Anterior cingulate cortex (tissue), 58 donors: ENCODE measurements at places on chromosomes 2 and 18.

- DNase-seq: no peak
These were observed 383.2 kb upstream of the UBE2E3 start for GRCh38 chr2:180597179-180597578.

DNA sequence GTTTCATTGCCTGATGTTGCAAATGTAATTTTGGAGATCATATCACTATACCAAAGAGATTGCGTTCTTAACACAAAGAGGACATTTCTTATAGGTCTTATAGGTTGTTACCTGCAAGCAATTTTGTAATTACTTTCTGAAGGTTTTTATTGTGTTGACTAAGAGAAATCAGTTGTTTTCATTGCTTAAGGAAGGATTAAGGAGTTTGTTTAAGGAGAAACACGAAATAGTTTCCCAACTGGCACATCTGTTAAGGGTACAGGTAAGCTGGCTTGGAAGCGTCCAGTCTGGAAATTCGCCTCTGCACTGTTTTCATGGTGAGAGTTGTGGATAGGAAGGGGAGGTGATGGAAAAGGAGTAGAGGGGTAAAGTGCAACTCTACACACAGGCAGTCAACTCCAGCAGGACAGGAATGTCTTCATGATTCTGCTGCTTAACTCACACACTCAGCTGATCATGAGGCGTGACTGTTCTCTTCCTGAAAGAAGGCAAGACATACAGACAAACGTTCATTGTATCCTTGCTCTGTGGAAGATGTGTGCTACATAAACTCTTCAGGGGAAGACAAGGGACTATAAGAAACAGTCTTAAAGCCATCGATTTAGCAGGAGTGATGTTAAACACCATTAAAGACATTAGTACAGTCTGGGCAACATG lies 61.4 kb upstream of the ACSL3 start:
- DNase-seq: no peak

DNA sequence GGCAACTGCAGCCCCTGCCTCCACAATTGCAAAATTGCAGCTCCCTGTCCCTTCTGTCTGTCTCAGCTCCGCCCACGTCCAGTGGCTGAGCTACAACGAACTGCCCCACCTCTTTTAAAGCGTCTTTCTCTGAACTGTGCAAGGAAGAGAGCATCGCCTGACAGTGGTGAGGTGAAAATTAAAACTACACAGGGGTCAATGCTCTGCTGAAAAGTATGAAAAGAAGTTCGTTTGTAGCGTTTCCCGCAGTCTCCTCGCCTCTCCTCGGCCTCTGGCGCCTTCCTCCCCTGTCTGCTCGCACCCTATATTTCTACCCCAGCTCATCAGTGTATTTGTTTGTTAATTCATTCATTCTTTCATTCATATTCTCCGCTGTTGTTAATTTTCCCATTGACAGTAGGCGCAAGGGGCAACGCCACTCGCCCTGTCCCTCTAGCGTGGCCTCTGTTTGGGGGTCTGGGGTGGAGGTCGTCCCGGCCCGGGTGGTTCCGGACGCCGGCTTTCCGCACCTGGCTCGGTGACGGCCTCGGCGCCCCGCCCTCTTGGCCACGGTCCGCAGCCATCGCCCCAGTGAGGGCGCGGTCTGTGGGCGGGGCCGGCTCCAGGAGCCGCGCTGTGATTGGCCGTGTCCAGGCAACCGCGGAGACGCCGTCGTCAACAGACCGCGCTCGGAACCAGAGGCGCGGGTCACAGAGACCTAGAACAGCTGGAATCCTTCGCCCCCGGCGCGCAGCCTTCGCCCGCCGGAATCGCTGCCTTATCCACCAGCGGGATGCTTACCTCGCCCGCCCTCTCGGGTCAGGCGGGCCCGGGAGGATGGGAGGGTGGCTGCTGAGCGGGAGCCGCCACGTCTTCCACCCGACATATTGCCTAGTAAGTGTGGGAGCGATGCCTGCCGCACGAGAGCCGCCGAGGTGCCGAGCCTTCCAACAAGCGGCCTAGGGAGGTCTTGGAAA lies at the start of gene VWA3B:
Gene VWA3B (plus strand): TSS at position 677 of the 956 bp plus-strand sequence. CDS start 5,926 bp downstream, outside the sequence.
- DNase-seq: peak; percentile 24

DNA sequence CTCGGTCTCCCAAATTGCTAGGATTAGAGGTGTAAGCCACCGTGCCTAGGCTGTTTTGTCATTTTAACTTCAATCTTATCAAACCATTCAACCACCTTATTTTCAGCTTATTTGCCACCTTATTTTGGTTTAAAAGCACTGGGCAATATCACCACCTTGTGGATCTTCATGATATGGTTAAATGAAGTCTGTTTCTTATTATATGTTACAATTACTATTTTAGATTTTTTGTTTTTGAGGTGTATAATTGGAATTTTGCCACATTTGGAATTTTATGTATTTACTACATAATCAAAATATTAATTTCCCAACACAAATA lies 43.8 kb upstream of the SCN9A start:
- DNase-seq: no peak

GRCh38 chr18:57542126-57542525 lies 44.4 kb downstream of the FECH start:
- DNase-seq: no peak

DNA sequence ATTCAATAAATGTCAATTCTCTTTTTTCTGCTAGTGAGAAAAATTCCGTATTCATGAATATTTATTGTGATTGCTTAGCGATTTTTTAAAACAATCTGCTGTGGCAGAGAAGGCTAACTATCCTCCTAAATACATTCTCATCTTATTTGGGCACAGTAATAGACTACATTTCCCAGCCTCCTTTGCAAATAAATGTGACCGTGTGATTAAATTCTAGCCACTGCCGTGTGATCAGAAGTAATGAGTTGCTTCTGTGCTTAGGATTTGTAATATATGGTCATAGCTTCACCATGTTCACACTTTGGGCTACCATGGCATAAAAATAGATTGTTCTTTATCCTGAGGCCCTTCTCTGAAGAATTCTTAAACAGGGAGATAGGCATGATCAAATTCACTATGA lies 179.6 kb downstream of the FAM124B start:
- no peak for DNase-seq

DNA sequence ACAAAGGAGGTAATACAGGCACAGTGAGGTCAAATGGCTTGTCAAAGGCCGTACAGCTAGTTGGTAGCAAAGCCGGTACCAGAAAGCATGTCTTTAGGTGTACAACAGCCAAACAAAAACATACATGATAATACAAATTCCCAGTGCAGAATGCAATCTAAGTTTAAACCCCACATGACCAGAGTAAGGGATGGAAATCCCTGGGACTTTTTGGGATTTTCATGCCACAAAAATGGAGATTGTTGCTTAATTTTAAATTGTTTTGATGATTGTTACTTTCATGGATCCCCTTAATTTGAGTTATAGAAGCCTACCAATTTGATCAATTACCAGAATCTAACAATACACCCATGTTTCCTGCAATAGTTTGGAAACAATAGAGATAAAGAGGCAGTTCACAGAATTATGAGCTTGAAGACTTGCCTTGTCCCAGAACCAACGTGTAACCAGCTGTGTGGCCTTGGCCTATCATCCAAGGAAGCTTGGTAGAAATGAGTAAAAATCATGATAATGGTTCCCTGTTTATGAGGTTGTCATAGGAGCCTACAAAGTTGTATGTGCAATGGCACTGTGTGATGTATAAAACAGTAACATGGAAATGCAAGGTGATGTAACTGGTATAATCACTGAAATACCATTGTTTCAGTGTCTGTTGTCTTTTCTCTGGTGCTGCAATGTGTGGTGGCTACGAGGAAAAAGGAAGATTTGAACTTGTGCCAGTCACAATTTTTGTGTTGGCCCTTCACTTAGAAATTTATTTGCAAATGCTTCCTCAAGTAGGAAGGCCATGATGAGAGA lies 85.3 kb downstream of the ZEB2 start:
- no peak for DNase-seq

DNA sequence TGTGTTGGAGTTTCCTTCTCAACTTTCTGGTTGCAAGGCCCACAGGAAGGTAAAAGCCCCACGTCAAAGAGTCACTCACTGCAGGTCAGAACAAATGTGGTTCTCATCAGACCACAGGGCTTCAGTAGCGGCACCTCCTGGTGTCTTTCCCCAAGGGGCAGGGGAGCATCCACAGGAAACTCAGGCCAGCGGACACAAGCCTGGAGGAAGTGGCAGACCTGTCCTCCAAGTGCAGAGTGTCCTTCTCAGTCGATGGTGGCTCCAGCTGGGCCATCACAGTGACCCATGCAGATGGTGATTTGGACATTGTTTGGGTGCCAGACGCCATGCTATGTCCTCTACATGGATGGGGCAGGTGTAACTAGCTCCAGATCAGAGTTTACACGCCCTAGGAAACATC lies 84.9 kb downstream of the ACKR3 start:
- no peak for DNase-seq

DNA sequence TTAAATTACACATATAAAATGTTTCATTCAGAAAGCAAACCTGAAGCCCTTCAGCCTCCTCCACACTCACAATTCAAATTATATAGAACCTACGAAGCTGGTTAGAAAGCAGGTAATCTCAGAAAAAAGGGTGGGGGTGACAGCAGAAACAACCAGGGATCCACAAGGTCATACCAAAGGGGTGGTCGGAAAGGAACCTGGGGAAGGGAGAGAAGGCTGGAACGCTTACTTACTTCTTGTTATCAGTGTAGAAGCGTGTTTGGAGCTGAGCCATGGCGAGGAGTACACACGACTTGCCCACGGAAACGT lies 316 bp downstream of the WDR12 start:
- no peak for DNase-seq

- DNase-seq: no peak
These were observed 147.0 kb downstream of the TWIST2 start for GRCh38 chr2:238994876-238995275.
